Fibroblast of skin of left quadriceps (primary cell): ENCODE measurements at places on chromosomes 11 and 22.

- DNase-seq: no peak
Measured at GRCh38 chr22:42343121-42343454, 72.6 kb upstream of the TCF20 start.

DNA sequence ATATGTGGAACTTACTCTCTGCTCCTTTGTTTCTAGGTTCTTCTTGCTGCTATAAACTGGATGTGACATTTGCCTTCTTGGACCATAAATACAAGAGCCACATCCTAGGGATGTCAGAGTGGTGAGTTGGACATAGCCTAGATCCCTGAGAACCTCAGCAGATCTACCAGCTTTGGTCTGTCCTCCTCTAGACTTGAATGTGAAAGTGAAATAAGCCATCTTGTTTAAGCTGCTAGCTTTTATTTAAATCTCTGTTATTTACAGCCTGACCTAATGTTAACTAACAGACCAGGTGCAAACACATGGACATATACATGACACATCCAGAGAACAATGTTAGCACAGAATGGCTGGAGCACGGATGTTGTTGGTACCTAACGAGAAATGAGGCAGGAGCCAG lies 36.0 kb downstream of the SLN start:
- DNase-seq: no peak

GRCh38 chr11:71298761-71299181 lies 46.4 kb upstream of the SHANK2 start:
- no peak for DNase-seq

- no peak for DNase-seq
Measured at GRCh38 chr11:120632579-120632978, 121.0 kb downstream of the GRIK4 start.

GRCh38 chr11:66420671-66421476 lies at the start of gene NPAS4:
TSS of gene NPAS4 (plus strand) at chr11:66421035. CDS start at chr11:66421180, 145 bp downstream.
- no peak for DNase-seq
